Non-pigmented ciliary epithelial cell (primary cell): ENCODE measurements at places on chromosomes 2 and 18.

- no peak for DNase-seq
Observed at GRCh38 chr18:6728331-6728730, 1.2 kb upstream of the ARHGAP28 start.

GRCh38 chr2:153004627-153005026, 286.2 kb downstream of the ARL6IP6 start:
- DNase-seq, result no peak

DNA sequence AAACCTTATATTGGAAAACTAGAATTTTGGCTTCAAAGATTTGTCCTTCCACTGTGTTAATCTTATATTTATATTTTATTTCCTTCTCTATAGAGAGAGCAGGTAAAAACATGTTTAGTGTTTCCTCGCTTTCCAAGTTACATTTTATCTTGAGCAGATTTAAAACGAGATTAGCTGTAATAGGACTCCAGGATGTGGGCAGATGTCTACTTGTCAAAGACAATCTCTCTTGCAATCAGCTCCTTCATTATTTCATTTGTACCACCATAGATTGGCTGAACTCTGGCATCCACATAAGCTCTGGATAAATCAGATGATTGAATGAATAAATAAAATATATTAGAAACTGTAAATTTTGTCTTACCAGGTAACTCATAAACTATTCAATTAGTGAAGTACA, 17.5 kb upstream of the KANSL1L start:
- DNase-seq, result no peak

DNA sequence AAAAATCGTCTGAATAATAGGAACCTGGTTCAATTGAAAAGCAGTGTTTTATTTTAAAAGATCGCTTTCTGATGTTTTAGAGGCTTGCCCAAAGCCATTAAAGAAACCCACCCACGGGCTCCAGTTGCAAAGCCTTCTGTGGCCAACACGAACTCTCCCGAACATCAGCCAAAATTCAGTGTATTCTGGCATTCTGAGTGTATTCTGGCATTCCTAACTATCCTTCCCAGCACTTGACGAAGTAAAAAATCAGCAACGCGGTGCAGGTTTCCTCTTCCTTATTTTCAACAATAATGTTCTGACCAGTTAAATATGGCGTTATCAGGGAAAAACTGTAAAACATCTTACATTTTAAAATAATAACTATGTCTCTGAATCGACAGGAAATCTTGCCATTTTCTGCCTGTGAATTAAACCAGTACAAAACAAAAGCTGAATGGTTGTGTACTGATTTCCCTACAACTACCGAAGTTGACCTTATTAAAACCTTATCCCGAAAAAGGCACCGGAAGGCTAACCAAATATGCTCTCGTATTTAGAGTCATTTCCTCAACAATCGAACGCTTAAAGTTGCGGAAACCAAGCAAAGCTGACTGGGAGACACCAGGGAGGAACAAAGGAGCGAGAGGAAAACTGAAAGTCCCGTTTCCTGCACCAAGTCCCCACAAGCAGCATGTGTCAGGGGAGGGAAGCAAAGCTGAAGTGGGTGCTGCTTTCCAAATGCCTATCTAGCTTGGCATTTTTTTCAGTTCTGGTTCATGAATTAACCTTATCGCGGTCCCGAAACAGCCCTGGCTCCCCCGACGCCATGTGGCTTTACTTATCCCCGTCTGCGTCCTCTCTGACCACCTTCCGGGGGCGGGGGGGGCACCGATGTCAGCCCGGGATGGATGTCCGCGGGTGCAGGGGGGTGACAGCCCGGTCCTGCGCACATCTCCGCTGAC, 44.3 kb downstream of the ZNF516 start:
- no peak for DNase-seq

DNA sequence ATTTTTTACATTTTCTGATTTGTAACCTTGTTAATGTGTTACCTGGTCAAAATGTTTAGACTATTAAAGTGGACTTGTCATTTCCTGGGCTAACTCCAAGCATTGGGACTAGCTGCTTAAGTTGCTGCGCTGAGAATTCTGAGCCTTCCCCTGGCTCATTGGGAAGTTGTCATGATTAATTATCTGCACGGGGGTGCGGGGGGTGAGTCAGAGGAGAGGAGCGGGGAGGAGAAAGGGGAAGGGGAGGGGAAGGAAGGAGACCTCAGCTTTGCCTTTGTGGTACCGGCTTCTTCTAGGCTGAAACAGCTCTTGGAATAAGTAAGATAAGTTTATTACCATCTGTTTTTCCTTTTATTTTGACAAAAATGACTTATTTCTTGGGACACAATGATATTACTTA, 52.9 kb upstream of the APCDD1 start:
- no peak for DNase-seq

GRCh38 chr18:24719791-24720190, 259.4 kb downstream of the HRH4 start:
- no peak for DNase-seq

GRCh38 chr18:74173434-74173750, 25.1 kb downstream of the TIMM21 start:
- no peak for DNase-seq

GRCh38 chr2:124566518-124566970, 541.5 kb downstream of the CNTNAP5 start:
- DNase-seq, result no peak

DNA sequence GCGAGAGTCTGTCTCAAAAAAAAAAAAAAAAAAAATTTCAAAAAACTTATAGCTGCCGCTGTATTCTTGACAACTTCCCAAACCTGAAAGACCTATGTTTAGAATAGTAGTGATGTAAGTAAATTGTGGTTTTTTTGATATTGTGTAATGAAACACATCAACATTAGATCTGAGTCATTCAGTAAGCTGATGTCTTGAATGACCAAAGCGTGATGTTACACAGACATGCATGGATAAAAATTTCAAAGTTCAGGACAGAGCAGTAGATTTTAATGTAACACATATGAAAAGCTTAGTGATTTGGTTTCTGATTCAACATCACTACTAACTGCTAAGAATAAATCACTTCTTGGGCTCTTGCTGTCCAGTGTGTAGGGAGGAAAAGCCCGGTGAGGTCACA, 69.3 kb upstream of the MEX3C start:
- DNase-seq, result no peak

- no peak for DNase-seq
Observed at GRCh38 chr18:74382481-74383017, 66.9 kb downstream of the C18orf63 start.

- no peak for DNase-seq
Observed at GRCh38 chr2:177335917-177336450, 56.6 kb upstream of the AGPS start.

- no peak for DNase-seq
Observed at GRCh38 chr2:218003981-218004419, 1.2 kb upstream of the TNS1 start.

GRCh38 chr18:24031318-24031717, 16.8 kb downstream of the TTC39C start:
- no peak for DNase-seq

DNA sequence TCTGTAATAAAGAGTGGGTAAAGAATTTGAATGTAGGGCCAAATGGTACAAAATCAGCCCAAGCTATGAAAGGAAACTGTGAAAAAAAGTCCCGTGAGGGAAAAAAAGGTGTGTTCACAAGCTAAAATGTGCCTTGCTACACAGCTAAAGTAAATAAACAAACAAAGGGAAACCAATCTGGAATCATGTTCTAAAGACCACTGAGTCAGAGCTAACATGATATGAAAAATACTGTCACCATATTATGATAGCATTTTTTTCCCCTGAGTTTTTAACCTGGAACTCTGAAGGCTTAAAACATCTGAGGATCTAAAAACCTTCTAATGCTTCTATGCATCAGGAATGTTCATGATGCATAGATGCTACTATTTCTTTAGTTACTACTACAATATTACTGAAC, 58.8 kb downstream of the SCN1A start:
- DNase-seq, result no peak

DNA sequence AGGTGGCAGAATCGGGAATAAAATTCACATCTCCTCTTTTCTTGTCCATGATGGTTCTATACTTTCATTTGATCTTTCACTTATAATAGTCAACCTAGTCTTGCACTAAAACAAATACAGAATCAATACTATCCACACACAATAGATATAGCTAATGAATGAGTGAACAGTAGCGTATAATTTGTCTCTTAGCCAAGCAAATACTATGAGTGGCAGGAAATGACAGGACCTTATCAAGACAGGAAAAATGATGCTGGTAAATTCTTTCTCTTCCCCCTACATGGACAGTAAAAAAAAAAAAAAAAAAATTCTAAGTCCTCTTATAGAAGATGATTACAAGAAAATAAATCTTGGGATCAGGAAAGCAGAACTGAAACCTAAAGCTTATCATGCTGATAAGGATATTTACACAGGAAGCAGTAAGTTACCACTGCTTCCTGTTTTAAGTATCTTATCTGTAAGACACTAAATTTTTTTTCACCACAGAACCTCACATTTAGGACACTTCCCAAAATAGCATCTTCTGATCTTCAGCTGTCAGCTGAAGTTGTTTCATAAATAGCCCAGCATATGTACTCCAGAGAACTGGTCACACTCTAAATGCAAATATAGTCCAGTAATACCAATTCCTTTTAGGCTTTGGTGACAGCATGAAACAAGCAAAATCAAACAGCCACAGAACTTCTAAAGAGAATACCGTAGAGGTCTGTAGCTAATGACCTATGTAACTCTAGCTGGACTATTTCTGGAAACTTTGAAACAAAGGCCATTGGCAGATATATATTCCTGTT, 27.0 kb downstream of the IRS1 start:
- no peak for DNase-seq

DNA sequence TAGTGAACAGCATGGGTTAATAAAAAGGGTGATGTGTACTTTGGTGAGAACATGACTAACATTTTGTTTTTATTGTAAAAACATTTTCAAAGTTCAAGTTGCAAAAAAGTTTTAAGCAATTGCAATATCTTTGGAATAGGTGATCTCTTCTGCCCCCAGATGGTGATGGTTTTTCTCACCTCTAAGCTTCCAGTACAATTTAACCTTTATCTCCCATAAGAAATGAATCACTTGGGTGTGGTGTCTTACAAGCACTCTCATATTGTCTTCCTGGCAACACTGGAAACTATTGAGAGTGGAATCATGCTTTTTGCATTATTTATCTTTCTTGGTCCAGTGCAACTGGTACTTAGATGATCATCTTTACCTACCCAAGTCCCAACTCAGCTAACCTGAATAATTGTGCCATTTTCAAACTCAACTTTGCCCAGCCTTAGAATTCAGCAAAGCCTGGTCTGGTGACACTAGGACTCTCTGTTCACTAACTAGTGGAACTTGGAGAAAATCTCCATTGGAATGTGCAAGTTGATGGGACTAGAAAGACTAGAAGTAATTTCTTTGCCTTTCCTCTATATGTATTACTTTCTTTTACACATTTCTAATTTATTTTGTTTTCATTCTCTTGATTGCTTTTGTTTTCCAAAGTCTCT, 964.7 kb upstream of the ZEB2 start:
- DNase-seq, result peak; percentile 43

GRCh38 chr18:62420151-62420512, 95.0 kb downstream of the TNFRSF11A start:
- DNase-seq, result no peak

DNA sequence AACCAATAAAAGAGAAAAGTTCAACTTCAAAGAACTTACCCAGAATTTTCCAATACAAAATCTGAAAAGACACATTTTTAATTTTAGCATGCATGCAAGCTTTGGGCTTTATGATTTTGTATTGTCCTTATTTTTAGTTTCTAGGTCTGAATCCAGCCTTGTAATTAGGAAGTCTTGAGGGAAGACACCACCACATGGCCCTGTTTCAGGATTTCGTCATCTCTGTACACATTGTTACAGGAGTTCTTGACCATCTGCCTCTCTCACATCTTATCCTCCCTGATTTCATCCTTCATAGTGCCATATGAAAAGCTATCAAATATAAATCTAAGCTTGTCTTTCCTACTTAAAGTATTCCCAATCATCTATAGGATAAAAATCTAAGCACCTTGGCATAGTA, 176.1 kb downstream of the TXNL1 start:
- DNase-seq, result no peak

- DNase-seq, result no peak
Observed at GRCh38 chr2:19812166-19812565, 89.6 kb downstream of the TTC32 start.

DNA sequence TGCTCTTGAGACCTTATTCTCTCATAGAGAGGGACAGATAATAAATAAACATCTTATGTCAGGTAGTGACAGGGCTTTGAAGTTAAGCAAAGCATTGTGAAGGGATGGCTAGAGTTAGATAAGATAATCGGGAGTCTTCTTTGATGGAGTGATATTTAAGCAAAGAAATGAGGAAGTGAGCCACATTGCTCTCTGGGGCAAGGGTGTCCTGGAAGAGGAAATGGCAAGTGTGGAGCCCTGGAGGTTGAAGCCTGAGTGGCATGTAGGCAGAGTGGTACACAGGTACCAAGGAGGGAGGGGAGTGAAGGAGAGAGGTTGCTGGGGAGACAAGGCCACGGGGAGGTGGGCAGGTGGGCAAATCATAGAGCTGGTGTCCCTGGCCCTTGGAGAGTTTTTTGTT, 110.2 kb downstream of the CTAGE1 start:
- DNase-seq, result no peak

DNA sequence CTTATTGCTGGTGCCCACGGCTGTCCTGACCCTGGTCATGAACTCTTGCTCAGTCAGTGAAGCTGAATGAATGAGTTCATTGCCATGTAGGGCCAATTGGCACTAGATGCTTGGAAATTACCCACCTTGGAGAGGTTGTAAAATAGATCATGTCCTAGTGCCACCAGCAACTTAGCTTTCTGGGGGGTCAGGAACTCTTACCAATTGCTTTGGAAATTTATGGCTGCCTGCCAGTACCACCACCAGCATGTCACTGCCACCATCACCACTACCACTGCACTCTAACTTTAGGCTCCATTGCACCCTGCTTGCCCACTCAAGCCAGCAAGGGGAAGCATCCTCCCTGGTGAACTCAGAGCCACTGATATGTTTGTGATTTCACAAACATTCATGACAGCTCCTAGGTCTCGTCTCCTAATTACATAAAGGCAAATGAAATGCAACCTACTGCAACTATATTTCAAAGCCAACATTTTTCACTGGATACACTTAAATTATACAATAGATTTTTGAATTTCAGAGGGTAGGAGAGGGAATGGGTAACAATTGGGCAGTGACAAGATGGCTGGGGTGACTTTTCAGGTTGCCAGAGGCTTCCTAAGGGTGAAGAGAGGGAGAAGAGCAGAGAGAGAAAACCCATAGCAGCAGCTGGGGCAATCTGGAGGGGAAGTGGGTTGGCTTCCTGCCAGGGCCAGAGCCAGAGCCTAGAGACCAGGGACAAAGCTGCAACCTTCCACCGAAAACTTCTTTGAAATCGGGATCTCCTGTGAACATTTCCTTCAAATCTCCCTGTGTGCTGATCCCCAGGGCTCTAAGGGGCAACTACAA, 3.5 kb upstream of the EMILIN1 start:
- no peak for DNase-seq
